ENCODE measurements at places on chromosomes 11 and 22. TPM values are rescaled to one million over a fixed set of nuclear protein-coding genes. Genes with fewer than 3 reads are reported as not detected.

CALCB gene
- total RNA-seq: not detected

- peaks cover 10% of the 10 kb centered on the region for H3K27me3 ChIP-seq
- no peak for DNase-seq
- no peaks in the 10 kb centered on the region for H3K36me3 ChIP-seq
- H3K4me1 ChIP-seq: no peaks in the 10 kb centered on the region
These were observed 347.0 kb downstream of the MIAT start for GRCh38 chr22:27004434-27004833.

H19 gene
- 17,961 TPM for total RNA-seq

NAP1L4 gene
- total RNA-seq: 201 TPM

GRCh38 chr22:39314251-39314971, 5.0 kb downstream of the RPL3 start:
- peaks cover 39% of the 10 kb centered on the region for H3K4me1 ChIP-seq
- no peaks in the 10 kb centered on the region for H3K27me3 ChIP-seq
- peak overlapping the region; percentile 21 for H3K4me3 ChIP-seq
- H3K36me3 ChIP-seq: peaks cover 54% of the 10 kb centered on the region

GRCh38 chr22:19960491-19961200, 19.0 kb upstream of the TXNRD2 start:
- no peaks in the 10 kb centered on the region for H3K27me3 ChIP-seq
- H3K4me1 ChIP-seq: peaks cover 30% of the 10 kb centered on the region
- H3K4me3 ChIP-seq: no peak overlapping the region
- peaks cover 1% of the 10 kb centered on the region for H3K36me3 ChIP-seq

DNA sequence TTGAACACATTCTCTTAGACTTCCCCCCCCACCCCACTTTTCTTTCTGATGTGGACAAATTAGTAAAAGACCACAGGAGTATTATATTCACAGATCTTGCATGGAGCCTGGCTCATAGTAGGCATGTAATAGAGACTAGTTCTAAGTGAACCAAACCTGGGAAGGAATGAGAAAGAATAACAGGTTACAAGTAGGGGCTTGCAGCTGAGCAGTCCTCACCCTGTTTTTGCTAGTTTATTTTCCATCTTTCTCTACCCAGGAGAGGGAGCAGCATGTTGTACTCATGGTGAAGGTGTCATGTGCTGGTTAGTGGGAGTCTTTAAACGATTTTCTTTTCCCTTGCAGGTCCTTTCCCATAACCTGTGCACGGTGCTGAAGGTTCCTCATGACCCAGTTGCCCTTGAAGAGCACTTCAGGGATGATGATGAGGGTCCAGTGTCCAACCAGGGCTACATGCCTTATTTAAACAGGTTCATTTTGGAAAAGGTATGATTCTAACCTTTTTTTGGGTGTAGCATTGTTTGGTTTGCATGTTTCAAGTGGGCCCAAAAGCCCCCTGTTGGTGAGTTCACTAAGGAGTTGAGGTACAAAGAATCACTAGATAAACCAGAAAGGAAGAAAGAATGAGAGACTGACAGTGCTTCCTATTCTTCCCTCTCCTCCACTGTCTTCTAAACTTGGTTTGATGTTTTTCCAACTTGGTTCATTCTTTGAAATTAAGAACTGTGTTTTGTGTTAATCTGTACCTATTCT, 30.1 kb downstream of the SWAP70 start:
- DNase-seq: no peak
- H3K27me3 ChIP-seq: no peaks in the 10 kb centered on the region
- peaks cover 18% of the 10 kb centered on the region for H3K36me3 ChIP-seq
- H3K27ac ChIP-seq: no peak overlapping the region

GRCh38 chr11:85867751-85868150, 12.6 kb downstream of the CCDC83 start:
- peaks cover 5% of the 10 kb centered on the region for H3K4me1 ChIP-seq
- no peaks in the 10 kb centered on the region for H3K36me3 ChIP-seq
- no peak overlapping the region for H3K27ac ChIP-seq
- DNase-seq: no peak
- H3K27me3 ChIP-seq: no peaks in the 10 kb centered on the region

TMEM86A gene
- 7.9 TPM for total RNA-seq

SCO2 gene
- 3.7 TPM for total RNA-seq

- peaks cover 2% of the 10 kb centered on the region for H3K36me3 ChIP-seq
- no peak overlapping the region for H3K27ac ChIP-seq
- no peaks in the 10 kb centered on the region for H3K4me1 ChIP-seq
- H3K27me3 ChIP-seq: no peaks in the 10 kb centered on the region
- H3K4me3 ChIP-seq: no peak overlapping the region
- no peak for DNase-seq
These were observed 24.9 kb downstream of the CLTCL1 start for GRCh38 chr22:19266547-19267086.

GRCh38 chr11:129743112-129743815, 72.4 kb upstream of the TMEM45B start:
- peaks cover 2% of the 10 kb centered on the region for H3K4me1 ChIP-seq
- no peak overlapping the region for H3K4me3 ChIP-seq
- DNase-seq: no peak
- no peaks in the 10 kb centered on the region for H3K36me3 ChIP-seq
- no peak overlapping the region for H3K27ac ChIP-seq
- H3K27me3 ChIP-seq: peaks cover 8% of the 10 kb centered on the region

DNA sequence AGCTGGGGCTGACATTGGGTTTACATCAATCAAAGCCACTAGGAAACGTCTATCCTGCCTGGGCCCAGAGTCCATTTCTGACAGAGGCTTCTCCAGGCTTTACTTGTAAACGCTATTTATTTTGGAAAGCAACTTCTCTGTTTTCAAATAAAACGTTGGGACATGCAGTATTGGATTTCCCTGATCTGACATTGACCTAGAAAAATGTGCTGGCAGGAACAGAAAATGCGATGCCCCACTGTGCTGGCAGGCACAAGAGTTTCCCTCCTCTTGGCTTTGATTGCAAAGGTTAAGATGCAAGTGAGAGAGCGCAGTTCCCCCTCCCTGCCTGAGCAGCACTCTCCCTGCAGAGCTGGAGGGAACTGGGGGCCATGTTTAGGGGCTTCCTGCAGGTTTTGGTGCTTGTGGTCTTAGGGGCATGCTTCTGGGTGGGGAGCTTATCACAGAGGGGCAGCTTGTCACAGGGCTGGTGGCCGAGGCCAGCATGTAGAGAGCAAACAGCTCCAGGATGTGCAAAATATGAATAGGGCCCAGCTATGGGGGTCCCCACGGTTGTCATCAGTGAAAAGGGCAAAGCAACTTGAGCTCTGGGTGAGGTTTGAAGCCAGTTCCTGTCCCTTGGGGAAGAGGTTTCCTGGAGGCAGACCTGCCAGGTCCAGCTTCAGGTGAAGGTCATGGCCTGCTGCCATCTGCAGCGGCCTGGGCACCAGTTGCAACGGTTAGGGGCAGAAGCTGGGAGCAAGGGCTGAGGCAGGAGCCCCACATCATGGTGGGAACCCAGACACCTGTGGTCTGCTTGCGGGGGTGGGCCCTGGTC, 42.3 kb upstream of the DKK3 start:
- no peaks in the 10 kb centered on the region for H3K4me1 ChIP-seq
- H3K36me3 ChIP-seq: no peaks in the 10 kb centered on the region
- DNase-seq: no peak
- peak overlapping the region; percentile 26 for H3K27ac ChIP-seq

DNA sequence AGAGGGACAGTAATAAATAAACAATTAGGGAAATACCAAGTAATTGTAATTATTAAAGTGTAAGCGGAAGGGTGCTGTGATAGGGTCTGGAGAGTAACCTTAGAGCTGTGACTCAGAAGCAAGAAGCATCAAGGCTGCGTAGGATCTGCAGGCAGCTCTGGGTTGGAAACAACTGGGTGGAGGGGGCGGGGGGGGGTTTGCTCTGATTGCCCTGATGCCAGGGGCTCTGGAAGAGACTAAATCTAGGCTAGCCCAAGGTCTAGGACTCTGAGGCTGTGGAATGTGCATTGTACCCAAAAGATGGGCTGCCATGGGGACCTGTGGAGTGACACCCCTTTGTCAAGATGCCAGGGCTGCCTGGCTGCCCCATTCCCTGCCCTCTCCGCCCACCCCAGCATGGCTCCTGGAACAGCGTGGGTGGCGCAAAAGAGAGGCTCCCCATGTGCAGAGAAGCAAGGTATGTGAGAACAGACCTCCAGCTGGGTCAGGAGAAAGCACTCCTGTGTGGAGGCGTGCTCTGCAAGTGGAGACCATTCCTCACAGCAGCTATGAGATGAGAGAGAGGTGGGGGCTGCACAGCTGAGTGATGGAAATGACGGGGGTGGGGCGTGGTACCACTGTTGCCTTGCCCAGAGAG, 101.1 kb upstream of the CRYBB3 start:
- no peak for DNase-seq
- no peak overlapping the region for H3K4me3 ChIP-seq
- no peaks in the 10 kb centered on the region for H3K27me3 ChIP-seq

DNA sequence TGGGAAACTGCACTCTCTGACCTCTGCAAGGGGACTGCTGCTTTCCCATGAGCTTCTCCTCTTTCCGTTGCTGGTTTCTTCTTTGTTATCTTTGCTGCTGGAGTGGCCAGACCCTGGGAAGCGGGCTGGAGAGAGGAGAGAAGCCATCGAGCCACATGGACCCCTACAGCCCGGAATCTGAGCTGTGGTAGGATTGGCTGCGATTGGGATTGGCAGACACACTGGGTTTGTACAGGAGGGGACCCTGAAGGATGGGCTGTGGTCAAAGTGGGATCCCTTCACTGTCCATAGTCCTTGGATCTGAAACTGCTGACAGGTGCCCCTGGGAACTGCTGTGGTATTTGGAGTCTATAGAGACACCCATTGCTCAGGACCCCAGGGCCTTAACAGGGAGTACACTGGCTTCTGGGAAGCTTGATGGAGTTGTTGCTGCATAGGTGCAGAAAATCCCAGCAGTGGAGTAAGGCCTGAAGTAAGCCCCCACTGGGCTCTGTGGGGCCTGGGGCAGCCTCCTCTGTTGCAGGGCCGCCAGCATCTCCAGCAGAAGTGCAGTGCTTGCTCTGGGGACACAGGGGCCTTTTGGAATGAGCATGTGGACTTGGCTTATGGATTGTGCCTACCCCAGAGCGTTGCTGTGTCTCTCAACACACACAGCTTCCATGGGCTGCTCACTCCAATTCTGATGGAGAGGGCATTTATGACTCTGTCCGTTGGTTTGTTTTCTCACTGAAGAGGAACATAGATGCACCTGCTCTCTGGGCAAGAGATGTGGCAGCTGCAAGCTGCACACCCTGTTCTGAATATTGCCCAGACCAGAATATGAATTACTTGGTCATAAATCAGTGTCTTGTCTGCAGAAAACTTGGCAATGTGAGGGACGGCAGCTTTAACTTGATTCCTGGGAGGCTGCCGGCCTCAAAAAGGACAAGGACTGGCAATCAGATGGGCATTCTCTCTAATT, 32.0 kb downstream of the BCR start:
- DNase-seq: no peak
- H3K36me3 ChIP-seq: peaks cover 1% of the 10 kb centered on the region
- H3K4me3 ChIP-seq: no peak overlapping the region
- H3K27ac ChIP-seq: no peak overlapping the region

GRCh38 chr11:112564228-112564955, 303.7 kb upstream of the PLET1 start:
- H3K4me3 ChIP-seq: no peak overlapping the region
- DNase-seq: no peak
- H3K4me1 ChIP-seq: no peaks in the 10 kb centered on the region
- no peaks in the 10 kb centered on the region for H3K36me3 ChIP-seq
- no peak overlapping the region for H3K27ac ChIP-seq

- no peaks in the 10 kb centered on the region for H3K36me3 ChIP-seq
- no peaks in the 10 kb centered on the region for H3K4me1 ChIP-seq
- peaks cover 22% of the 10 kb centered on the region for H3K27me3 ChIP-seq
- H3K4me3 ChIP-seq: no peak overlapping the region
- H3K27ac ChIP-seq: no peak overlapping the region
These were observed 25.3 kb downstream of the C11orf71 start for GRCh38 chr11:114375052-114375451.

RCOR2 gene
- 39.4 TPM for total RNA-seq

- peaks cover 13% of the 10 kb centered on the region for H3K4me1 ChIP-seq
- no peaks in the 10 kb centered on the region for H3K27me3 ChIP-seq
- H3K27ac ChIP-seq: no peak overlapping the region
- DNase-seq: no peak
- H3K36me3 ChIP-seq: peaks cover 2% of the 10 kb centered on the region
These were observed 10.4 kb downstream of the GNAZ start for GRCh38 chr22:23080613-23081290.

GRCh38 chr11:15957234-15957633, 399.1 kb downstream of the SOX6 start:
- DNase-seq: no peak
- H3K4me3 ChIP-seq: no peak overlapping the region
- no peaks in the 10 kb centered on the region for H3K4me1 ChIP-seq
- H3K27me3 ChIP-seq: peaks cover 2% of the 10 kb centered on the region
- no peak overlapping the region for H3K27ac ChIP-seq

GRCh38 chr11:67491276-67492068, 8.6 kb downstream of the AIP start:
- DNase-seq: no peak
- peaks cover 8% of the 10 kb centered on the region for H3K36me3 ChIP-seq
- H3K27ac ChIP-seq: no peak overlapping the region

GRCh38 chr11:130523166-130523565, 74.7 kb downstream of the ADAMTS15 start:
- H3K4me3 ChIP-seq: no peak overlapping the region
- no peaks in the 10 kb centered on the region for H3K36me3 ChIP-seq
- no peak for DNase-seq

P4HA3 gene
- total RNA-seq: 0.17 TPM
